ENCODE measurements at places on chromosomes 5 and 9.

DNA sequence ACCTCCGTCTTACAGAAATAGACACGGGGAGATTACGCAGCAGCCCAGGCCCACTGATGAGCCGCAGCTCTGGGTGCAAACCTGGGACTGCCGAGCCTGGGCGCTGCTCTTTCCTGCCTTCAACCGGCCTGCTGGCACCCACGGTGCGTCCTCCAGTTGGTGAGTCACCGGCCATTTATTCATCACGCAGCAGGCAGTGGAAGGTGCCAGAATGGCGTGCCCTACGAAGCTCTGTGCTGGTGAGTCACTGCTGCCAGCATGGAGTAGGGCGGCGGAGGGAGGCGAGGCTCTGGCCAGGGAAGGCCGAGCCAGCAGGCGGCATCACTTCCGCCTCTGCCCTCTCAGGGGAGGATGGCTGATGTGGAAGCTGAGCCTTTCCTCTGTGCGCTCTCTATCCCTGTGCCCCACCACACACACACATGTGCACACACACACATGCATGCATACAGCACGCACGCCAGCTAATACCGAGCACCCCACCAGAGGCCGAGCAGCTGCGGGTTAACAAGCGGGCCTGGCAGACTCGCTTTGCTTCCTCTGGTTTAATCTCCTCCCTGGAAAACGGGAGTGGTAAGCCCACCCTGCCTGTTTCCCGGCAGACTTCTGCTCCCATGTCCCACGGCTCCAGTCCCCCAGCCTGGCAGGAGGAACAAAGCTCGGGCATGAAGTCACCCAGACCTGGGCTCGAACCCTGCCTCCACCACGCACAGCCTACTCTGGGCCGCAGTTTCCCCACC is 39.2 kb downstream of the OLFM1 start:
- DNase-seq = no peak

GRCh38 chr9:137788561-137789294 is 88.9 kb upstream of the CACNA1B start:
- DNase-seq = no peak

DNA sequence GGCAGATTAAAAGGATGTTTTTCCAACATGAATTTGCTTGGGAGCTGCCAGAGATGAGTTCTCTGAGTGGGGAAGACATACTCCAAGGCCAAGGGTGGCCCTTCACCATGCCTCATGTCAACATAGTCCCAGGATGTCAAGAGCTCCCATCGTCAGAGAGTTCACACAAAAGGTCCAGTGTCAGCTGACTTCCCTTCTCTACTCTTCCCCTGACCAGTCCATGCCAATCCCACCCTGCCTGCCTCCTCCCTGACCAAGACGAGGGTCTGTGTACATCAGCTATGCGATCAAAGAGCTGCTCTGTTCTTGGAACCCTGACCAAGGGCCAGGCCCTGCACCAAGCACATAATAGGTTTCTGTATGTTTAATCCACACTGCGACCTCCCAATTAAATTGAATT is 71.2 kb upstream of the ZNF622 start:
- no peak for DNase-seq

- no peak for DNase-seq
Observed at GRCh38 chr5:59446356-59446755, 447.2 kb downstream of the PDE4D start.

DNA sequence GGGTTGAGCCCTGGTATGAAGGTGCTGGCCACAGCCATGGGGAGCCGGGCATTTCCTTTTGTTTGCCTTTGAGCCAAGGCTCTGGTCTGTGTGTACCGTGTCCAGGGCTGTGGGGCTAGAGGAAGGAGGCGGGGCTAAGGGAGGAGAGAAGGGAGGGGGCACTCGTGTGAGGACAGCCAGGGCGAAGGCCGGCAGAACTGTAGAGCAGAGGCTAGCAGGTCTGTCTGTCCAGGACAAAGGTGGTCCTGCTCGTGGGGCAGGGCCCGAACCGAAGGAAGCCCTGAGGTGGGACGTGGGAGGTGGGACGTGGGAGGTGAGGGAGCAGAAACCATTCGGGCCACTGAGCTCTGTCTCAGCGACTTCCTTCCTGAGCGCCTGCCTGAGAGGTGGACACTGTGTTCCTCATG is 41.3 kb upstream of the TESK1 start:
- DNase-seq = no peak

DNA sequence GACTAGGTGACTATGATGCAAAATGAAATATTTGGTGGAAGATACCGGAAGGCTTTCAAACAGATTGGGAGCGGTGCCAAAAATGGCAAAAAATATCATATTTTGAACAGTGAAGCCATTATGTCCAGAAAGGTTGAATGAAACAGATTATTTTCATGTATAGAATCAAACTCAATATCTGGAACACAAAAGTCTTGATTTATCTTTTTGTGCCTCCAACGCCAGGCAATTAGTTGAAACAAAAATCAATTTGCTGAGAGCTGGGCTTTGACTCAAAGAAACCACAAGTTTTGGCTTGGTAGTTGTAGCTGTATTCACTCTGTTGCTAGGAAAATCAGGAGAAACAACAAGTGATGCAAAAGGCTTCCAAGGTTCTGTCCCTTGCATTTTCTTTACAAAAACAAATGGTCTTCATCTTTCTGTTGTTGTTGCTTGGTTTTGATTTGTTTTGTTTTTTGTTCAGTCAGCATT is 421.7 kb upstream of the TYRP1 start:
- DNase-seq = no peak

DNA sequence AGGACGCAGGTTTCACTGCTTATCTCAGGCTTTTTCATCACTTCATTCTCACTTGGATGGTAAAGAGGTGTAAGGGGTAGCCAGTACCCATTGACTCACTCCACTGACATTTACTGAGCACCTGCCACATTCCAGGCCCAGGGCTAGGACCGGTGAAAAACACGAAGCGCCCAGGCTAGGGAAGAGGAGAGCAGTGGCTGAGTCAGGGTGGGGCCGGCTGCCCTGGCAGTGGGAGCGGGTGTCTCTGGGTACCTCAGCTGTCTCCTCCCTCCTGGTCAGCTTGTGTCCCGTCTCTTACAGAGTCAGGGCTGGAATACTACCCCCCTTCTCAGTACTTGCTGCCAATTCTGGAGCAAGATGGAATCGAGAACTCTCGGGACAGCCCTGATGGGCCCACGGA is 22.2 kb downstream of the LRSAM1 start:
- DNase-seq = no peak

GRCh38 chr5:133354323-133355185 is 257.8 kb downstream of the FSTL4 start:
- no peak for DNase-seq

DNA sequence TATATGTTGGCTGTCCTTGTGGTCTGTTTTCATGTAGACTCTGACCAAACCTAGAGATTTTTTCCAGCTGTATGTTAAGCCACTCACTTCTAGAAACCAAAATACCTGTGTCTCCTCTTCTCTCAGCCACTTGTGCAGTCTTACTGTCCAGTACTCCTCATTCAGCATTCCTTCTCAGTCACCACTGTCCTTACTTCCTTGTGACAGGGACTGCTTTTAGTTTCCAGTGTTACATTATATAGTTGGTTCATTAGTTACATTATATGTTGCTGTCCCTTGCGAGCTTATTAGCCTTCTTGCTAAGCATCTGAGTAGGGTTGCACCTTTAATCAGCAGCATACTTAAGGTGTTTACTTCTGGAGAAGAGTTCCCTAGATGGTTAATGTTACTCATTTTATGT is 4.3 kb downstream of the ATP6V1G1 start:
- no peak for DNase-seq

DNA sequence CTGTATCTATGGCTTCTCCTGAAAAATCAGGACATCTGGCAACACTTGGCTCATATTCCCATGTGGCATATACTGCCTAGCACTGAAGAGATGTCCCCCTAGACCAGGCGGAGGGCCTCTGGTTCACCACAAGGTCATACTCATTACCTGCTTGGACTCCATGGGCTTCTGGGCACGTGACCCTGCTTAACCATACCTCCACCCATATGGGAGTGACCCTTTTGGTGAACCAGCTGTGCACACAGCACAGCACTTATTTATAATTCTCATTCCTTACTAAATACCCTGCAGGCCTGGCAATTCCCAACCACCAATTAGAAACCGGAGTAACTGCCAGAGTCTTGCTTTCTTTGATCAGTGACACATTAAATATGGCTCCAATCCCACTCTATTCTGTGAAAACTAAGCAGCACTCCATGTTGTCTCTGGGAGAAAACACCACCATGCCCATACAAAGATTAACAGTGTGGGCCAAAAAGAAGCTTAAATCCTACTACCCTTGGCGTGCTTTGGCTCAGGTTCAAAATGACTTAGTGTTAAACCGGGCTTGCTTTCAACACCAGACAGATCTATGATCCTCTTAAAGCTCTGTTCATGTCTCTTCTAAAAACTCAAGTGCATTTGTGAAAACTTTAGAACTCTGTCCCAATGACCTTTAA is 57.7 kb downstream of the MTMR12 start:
- DNase-seq = no peak

- no peak for DNase-seq
Observed at GRCh38 chr5:150080696-150081435, 5.5 kb downstream of the CSF1R start.

DNA sequence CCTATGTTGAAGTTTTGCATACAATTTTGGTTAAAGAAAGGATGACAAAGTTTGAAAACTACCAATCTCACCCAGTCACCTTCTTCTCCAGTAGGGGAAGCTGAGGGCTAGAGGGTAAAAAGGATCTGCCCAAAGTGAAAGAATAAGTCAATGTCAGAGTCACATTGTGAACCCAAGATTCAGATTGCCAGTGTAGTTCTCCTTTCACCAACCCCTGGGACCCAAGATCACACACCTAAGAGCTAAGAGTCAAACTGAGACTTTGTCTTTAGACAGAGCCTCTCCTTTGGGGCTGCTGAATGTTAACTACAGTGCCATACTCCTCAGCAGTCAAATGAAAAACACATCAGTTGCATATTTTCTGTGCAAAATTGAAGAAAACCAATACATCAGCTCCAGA is 210.6 kb downstream of the ATP10B start:
- no peak for DNase-seq

DNA sequence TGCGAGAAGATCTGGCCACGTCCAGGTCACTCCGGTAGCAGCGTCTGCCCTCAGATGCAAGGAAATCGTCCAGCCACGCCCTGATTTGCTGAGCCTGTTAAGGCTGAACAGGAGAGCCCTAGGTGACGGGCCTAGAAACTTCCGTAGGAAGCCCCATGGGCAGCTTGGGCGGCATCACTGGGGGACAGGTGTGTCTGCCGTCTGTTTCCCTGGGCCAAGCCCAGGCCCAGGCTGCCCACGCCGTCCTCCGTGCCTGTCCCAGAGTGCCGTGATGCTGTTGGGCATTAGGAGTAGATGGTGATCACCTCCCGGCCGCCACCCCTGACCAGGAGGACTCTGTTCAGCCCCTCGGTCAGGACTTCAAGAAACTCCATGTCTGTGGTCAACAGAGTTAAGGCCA is 43.5 kb downstream of the NKD2 start:
- DNase-seq = no peak

- DNase-seq = no peak
Observed at GRCh38 chr5:39427229-39427628, 2.4 kb upstream of the DAB2 start.

DNA sequence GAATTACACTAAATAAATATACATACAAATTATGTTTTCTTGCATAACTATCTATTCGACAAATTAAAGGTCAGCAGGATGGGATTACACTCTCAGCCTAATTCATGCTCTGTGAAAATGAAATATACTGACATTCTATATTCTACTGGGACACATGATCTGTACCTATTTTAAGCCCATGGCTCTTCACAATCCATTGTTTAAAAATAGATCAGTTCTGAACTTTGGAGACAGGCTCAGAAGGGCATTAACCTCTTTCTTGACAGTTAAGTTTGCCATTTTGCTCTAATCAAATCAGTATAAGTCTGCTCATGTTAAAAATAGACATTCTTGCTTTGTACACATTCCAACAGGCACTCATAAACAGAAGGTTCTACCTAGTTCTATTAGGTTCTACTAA is 361.2 kb downstream of the HCN1 start:
- no peak for DNase-seq

DNA sequence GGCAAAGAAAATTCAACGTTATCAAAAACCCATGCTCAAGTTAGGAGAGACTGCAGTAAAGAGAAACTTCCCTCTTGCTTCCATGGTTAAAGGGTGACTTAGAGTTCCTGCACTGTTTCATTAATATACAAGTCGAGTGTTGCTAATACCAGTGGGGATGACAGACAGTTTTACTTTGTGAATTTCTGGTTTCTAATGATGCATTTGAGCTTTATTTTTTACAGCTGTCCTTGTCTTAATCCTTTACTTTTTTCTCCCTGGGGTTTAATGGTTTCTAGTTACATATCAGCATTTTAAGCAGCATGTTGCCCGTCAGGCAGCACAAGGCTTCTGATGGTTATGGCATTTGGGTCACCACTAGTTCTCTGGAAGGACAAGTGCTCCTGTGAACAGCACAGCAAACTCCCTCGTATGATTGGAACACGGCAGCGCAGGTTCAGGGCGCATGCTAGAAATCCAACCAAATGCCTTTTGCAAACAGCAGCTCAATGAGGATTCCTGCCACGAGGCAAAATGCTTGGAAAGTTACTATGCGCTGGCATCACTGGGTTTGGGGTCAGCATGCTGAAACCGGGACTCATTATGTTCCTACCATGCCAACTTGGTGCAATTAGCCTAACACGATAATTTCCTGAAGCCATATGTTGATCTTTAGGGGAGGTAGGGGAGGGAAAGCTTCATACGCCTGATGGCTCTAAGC is 463.8 kb downstream of the BNC2 start:
- DNase-seq = no peak

DNA sequence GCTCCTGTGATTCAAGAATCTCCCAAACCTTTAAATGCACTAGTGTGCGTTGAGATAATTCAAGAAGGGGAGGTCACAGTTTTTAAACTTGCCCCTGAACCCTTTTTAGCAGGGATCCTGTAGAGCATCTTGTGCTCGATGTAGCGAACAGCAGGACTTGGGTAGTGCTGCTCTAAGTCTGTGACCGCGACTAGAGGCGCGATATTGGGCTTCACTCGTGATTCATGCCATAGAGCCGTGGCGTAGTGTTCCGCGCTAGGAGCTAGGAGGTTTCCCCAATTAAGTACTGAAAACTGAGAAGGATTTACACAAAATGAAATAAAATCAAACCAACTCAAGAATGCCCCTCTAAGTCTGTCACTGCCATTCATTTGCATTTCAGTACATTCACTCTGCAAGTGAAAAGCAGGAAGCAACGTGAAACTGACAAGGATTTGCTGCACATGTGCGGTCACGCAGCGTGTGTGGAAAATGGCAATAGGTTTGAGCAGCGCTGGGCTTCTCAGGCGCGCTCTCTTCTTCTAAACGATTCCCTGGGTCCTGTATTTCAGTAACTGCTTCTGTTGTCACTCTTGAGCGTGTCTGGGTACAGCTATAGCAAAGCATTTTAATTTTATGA is 1135.9 kb upstream of the WWC1 start:
- DNase-seq = no peak

DNA sequence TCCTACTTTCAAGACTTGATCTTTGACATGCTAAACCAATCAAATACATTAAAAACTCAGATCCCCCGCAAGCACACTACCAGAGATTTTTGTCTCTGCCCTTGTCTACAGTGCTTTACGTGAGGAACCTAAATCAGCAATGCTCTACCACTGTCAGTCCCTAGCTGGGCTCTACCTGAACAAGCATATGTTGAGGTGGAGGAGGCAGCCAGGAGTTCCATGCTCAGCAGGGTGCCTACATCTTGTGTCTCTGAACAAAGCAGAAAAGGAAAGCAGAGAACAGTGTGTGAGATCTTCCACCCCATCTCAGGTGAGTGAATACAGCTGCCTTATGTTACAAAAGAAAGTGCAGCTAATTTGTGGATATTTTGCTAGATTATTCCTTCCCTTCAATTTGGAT is 255.0 kb downstream of the NDUFS4 start:
- DNase-seq = no peak

All from activated effector memory CD4-positive, alpha-beta T cell treated with anti-CD3 and anti-CD28 coated beads, Interleukin-2, amount 50 U/mL, for 16 hours (primary cell).